ENCODE measurements at places on chromosomes 3 and 15.

DNA sequence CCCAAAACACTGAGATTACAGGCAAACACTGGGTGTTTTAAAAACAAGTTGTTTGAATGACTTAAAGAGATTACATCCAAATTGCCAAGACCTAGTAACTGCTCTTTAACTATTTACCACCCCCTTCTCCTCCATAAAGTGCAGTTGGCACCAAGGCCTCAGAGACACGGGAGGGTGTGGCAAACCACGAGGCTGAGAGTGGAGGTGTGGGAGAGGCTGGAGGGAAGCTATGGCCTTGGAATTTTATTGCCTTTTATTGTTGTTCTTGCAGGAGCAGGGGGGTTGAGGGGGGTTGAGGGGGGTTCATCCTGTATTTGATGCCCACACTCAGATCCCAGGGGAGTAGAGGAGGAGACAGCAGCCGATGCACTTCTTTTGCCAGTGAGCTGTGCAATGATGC, 75.9 kb upstream of the CTDSPL start:
- no peak for DNase-seq

GRCh38 chr3:46349484-46350261, 4.2 kb upstream of the CCR2 start:
- peak; percentile 63 for DNase-seq

DNA sequence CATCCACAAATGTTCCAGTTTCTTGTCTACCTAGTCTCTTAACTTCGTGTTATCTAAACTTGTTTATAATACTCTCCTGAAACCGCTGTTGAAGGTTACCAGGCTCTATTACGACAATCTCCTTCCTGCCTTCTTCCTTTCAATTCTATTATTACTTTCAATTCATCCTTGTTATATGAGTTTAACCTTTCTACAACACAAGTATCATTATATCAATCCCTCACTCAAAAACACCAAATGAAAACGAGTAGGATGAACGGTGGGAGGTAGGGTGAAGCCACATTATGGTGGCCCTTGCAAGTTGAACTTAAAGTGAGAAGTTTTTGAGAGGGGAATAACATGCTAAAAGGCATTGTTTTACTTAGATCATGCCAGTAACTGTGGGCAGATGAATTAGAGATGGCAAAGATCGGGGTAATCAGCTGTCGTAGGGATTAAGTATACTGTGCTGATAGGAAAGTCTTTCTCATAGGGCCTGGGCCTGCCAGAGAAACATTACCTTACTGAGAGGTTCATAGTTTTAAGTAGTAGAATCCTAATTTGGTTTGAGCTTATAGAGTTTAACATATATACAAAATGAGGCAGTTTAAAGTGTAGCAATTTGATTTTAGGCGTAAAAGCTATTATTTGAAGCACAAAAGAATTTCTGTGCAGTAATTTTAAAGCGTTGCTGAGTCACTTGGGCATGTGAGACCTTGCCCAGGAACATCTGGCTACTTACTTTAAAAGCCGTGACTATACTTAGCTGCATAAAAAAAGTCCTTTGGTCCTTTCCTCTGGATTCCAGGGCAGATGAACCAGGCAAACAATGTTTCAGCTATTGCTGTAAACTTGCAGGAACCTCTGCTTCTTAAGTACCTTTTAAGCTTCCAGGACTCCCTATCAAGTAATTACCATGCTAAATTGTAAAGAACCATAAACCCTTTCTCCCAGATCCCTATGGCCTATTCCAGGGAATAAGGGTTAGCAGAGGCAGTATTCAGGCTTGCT, 3.3 kb upstream of the CEP97 start:
- peak; percentile 15 for DNase-seq

DNA sequence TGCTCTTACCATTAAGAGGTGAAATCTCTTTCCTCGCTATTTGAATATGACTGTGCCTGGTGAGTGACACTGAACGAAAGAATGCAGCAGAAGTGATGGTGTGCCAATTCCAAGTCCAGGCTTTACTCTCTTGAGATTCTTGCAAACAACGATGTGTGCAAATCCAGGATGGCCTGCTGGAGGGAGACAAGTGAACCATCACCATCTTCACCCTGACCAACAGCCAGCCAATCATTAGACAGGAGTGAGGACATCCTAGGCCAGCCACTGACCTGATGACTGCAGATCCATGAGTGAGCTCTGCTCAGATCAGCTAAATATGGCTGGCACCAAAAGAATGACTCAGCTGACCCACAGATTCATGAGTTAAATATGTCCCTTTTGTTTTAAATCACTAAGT, 878.0 kb downstream of the PDCD6IP start:
- no peak for DNase-seq

GRCh38 chr15:39580485-39581241, at the start of gene THBS1:
Gene THBS1, plus strand, starts transcription at chr15:39581079. Its CDS starts 779 bp downstream, at chr15:39581858.
- DNase-seq, result peak; percentile 39

DNA sequence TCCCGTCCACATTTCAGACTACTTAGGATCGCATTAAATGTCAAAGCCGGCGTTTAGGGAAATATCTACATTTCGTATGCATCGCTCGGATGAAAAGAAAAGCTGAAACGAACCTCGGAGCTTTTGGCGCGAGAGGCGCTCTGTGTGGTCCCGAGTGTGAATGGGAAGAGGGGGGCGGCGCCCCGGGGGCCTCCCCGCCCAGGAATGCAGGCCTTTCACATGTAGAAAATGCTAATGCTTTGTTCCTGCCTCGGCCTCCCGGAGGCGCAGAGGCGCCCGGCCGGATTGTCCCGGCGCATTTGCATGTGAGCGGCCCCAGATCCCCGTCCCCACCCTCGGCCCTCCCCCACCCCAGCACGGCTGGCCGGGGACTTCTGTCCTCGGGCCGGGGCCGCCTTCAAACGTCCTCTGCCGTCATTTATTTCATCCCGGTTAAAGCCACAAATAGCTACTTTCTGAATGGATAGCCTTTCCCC, 37.0 kb upstream of the TRIM71 start:
- no peak for DNase-seq

- no peak for DNase-seq
These were observed 29.3 kb upstream of the UBE2E1 start for GRCh38 chr3:23776352-23776891.

DNA sequence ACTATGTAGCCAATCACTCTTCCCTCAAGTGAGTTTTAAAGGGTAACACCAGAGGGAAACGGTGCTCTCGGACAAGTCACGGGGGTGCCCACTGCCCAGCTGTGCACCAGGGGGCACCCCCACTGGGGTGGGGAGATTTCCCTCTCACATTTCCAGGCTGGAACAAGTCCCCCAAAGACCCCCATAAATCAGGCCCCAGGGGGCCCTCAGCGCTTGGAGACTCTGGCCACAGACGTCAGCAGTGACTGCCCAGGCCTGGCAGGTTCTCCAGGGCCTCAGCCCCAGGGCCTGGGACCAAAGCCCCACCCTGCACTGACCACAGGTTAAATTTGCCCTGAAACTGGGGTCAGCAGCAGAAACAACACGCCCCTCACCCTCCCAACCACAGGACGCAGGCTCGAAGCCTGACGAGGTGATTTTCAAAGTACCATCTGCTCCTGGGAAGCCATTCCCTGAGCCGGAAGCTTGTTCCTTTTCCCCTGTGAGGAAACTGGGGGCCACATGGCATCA, 17.0 kb downstream of the XXYLT1 start:
- no peak for DNase-seq

- no peak for DNase-seq
These were observed 11.9 kb downstream of the CPNE4 start for GRCh38 chr3:132022914-132023313.

GRCh38 chr3:161187046-161187445, 34.1 kb upstream of the NMD3 start:
- no peak for DNase-seq

- DNase-seq, result no peak
These were observed 108.5 kb upstream of the PFN2 start for GRCh38 chr3:150079029-150079739.

DNA sequence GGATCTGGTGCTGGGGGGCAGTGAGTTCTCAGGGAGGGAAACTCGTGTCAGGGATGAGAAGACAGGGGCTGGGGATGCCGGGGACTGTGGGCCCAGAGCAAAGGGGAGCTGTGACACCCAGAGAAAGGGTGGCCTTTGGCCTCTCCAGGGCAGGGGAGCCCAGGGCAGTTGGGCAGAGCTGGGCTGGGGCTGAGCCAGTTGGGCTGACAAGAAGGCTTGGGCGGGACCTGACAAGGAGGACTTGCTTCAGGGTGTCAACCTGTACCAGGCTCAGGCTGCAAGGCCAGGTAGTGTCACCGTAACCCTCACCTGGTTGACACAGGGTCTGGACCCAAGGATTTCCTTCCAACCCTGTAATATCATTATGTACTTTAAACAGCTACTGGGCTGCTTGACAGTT, 13.2 kb upstream of the ANPEP start:
- DNase-seq, result no peak

- DNase-seq, result no peak
These were observed 194.1 kb upstream of the ZBTB20 start for GRCh38 chr3:115341208-115341607.

GRCh38 chr3:134374105-134374790, at the start of gene AMOTL2:
Gene AMOTL2, minus strand, starts transcription at chr3:134374447. Its CDS starts 3,014 bp downstream, at chr3:134371433.
- peak; percentile 24 for DNase-seq

GRCh38 chr3:49298511-49298910, 21.5 kb upstream of the C3orf62 start:
- DNase-seq, result no peak

DNA sequence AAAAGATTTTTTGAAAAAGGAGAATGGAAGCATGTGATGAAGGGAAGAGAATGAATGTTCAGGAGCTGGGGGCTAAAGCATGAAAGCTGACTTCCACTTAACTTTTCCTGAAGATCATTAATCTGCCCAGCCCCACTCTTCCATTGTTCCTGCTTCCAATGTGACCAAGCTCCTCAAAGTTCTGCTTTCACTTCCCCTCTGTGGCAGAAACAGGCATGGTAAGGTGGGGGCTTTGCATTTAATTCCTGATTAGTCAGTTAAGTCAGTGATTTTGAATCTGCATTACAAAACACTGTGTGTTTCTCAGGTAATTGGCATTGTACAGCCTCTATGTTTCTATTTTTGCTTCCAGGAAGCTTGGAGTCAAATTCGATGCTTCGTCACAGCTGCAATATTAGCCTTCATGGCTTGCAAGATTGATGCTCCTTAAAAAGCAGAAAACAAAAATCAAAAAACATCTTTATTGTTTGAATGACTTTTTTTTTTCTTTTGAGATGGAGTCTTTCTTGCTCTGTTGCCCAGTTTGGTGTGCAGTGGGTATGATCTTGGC, 7.3 kb upstream of the TM6SF1 start:
- DNase-seq, result no peak

DNA sequence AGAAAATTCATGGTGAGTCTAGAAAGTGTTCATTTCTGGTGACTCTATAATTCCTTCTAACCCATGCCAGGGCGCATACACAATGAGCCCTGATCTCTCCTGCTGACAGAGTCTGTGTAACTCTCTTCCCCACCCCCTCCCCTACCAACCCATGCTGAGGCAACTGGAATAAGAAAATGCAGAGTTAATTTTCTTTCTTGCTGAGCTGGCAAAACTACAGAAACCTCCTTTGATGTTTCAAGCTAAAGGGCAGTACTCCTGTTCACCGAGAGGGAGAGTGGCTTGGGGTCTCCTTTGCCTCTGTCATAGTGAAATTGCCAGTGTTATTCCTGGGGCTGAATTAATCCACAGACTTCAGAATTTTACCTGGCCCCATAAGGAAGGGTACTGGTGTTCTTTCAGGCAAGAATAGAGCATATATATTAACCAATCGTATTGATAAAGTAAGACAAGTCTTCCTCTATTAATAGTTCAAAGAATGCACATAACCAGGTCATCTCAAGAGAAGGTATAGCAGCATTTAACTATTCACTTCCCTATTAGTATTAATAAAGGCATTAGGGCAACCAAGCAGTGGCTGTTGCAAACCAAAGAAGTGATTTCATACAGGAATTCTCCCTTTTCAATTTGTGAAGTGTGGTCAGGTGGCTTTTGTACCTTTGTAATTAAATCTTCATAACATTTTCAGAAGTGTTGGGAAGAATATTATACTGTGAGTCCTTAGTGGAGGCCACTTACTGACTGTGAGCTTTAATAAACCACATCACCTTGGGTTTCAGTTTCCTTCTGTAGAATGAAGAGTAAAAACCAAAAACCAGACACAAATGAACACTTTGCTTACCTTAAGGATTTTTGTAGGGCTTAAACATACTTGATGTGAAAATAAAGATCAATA, 4.1 kb downstream of the GAP43 start:
- DNase-seq, result no peak

DNA sequence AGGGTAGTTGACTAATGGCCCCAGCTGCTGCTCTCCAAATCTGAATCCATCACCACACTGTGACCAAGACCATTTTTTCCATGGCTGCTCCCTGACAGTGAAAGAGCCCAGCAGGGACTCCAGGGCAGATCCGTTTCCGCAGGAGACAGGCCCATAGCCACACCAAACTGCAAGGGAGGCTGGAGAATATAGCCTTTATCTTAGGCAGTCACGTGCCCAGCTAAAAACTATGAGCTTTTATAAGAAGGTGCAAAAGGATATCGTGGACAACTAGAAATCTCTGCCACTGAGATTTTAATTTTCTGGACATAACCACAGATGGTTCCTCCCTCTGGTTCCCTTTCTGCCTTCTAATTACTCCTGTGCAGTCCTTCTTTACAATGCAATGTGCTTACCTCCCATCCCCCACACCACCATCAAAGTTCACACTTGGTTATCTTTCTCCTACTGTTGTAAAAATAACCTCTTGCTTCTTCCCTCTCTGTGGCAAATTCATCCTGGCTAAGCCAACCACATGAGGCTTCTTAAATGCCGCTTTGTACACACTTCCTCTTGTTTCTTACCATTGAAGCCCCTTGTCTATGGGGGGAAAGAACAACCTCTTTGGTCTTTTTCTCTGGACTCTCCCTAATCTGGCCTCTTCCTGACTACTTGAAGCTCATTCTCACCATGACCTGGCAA, 233.7 kb downstream of the SHQ1 start:
- no peak for DNase-seq

- DNase-seq, result peak; percentile 26
These were observed 8.6 kb downstream of the CLEC3B start for GRCh38 chr3:45034612-45035252.

GRCh38 chr3:14508505-14508819, 31.7 kb downstream of the GRIP2 start:
- DNase-seq, result no peak

- DNase-seq, result no peak
These were observed 55.4 kb downstream of the ABHD2 start for GRCh38 chr15:89143503-89144162.

- no peak for DNase-seq
These were observed 296.7 kb downstream of the PTPRG start for GRCh38 chr3:61858054-61858453.

GRCh38 chr3:23580096-23580713, 225.6 kb upstream of the UBE2E1 start:
- DNase-seq, result no peak

DNA sequence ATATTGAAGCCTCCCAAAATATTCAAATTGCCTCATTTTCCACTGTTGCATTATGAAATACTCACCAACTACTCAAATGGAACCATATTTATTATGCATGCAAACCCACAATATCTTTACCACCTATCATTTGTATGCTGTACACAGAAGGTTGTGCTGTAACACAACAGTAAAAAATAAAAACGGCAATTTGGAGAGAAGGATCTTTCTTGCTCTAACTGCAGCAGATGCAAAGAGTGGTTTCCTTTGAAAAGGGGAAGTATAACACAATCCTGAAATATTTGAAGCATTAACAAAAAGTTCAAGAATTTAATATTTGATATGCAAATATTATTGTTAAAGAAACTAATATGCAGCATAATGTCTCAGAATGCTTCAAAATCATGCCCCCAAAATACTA, 244.5 kb upstream of the SUCLG2 start:
- no peak for DNase-seq
